Glomerular endothelial cell (primary cell): ENCODE measurements at places on chromosomes 13 and 19.

DNA sequence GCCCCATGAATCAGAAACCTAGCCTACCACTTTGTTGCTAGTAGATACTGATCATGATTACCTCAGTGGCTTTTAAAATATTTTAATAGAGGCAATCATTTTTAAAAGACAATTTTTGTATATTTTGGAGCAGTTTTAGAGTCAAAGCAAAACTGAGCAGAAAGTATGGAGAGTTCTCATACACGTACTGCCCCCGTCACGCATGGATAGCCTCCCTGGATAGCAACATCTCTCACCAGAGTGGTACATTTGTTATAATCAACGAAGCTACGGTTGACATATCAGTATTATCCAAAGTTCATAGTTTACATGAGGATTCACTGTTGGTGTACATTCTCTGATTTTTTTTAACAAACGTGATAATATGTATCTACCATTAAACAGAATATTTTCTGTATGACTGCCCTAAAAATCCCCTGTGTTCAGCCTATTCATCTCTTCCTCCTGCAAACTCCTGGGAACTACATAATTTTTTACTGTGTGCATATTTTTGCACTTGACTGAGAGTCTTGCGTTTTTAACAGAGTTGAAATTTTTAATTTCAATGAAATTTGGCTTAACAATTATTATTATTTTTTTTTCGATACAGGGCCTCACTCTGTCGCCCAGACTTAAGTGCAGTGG lies 1436.8 kb upstream of the PCDH9 start:
- no peak for DNase-seq

DNA sequence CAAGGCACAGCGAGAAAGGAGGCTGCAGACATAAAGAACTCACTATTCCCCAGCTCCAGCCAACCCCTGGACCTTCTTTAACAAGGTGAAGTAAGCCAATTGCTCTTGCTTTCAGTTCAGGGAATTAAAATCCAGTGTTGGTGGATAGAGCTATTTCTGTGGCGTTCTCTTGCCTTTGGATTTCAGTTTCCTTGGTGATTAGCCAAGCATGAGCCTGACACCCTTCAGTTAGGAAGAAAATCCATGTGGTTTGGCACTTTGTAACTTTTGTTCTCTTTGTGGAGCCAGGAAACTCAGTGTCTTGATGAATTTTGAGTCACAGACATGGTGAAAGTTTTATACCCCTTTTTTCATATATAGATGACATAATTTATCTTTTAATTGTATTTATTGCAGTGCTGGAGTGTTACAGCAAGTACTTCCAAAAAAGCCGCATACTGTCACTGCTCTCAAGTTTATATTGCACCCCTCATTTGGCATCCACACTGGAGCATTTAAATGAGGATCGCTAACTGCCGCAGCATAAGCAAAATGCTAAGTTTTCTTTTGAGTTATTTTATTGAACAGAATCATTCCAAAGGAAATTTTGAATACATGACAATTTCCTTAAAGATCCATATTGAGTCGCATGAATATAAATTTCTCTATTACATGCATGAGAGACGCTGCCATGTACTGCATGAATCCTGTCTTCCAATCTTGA lies 406.8 kb downstream of the MYO16 start:
- no peak for DNase-seq

- DNase-seq: no peak
These were observed 543.1 kb upstream of the SLITRK5 start for GRCh38 chr13:87128036-87128435.

DNA sequence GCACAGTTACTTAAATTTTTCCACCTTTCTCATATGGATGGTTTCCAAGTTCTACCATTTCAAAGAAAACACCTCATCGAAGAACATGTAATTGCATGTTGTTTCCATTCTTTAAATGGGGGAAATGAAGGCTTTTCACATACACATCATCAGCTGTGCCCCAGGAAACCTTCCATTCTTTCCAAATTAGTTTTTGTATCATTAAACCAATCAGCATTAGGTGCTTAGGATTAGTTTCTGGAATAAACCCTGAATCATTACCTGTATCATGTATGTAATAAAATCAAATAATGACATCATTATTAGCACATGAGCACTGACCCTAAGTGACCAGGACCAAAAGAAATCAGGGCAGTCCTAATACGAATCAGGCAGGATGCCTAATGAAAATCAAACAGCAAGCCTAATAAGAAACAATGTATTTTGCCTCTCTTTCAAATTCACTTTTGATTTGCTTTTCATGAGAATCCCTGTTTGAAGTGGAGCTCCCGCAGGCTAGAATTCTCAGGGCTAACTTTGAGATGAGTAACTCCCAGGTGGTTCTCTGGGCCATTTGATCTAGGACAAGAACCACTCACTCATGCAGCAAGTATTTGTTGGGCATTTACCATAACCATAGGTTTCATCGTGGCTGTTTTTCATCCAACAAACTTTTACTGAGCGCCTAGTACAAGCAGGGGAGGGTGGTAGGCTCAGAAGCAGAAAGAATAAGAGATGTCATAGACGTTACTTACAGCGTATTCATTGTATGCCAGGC lies 89.2 kb downstream of the MZT1 start:
- DNase-seq: no peak

- no peak for DNase-seq
These were observed 16.0 kb downstream of the TMEM272 start for GRCh38 chr13:51828730-51829567.

DNA sequence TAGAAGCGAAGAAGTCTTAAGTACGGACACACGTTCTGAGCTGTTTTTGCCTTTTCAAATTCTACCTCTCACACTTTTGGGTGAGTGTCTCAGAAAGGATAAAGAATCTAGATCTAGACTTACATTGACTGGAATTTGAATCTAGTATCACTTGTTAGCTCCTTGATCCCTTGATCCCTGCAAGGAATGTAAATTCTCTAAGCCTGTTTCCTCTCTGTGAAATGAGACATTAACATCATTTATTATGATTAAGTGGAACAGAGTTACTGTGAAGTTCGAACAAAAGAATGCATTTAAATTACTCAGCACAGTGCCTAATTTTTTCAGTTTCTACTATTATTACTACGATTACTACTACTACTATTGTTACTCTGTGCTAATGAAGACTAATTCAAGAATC lies 86.6 kb upstream of the POSTN start:
- DNase-seq: no peak

DNA sequence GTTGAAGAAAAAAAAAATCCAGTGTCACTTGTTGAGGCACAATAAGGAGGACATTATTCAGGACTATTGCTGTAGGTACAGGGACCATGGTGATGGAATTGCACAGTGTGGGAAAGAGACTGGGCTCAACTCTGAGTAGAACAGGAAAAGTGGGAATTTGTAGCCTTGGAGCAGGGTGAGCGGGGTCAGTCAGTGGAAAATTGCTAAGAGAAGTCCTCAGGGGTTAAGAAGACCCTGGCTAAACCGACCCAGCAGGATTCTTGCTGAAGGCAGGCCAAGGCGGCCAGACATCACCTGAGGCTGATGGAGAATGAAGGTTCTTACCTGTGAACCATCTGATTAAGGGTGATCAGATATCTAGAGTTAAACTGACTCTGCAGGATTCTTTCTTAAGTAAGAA lies 12.5 kb downstream of the LAIR2 start:
- DNase-seq: no peak

DNA sequence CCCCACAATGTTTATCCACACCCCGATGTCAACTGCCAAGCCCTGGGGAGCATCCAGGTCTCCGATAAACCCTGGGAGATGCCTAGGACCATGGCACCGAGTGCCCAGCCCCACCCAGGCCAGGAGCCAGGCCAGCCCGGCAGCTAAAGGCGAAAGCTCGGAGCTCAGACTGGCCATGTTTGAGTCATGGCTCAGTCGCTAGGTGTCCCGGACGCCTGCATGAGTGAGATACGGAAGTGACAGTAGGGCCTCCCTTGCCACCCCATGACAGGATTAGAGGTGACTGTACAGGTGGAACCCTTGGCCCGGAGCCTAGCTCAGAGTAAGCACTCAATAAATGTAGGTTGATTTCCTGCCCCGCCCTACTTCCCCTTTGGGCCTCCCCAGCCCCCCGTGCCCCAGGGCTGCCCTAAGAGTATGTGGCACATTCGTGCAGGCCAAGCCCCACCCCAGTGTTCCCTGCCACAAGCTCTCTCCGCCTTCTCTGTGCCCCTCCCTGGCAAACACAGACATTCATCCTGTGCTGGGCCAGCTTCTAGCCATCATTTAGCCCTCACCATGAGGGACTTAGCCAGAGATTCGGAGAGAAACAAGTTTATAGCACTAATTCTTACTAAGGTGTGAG lies 5.8 kb upstream of the TPM4 start:
- DNase-seq: no peak

- no peak for DNase-seq
These were observed 24.2 kb downstream of the RANBP3 start for GRCh38 chr19:5953680-5954213.

GRCh38 chr13:24032252-24032651 lies 128.3 kb upstream of the SPATA13 start:
- DNase-seq: no peak

- peak; percentile 20 for DNase-seq
These were observed 21.0 kb downstream of the EPSTI1 start for GRCh38 chr13:42970824-42971690.

- DNase-seq: no peak
These were observed 844 bp upstream of the ASPDH start for GRCh38 chr19:50514346-50515167.

GRCh38 chr19:40672573-40673299 lies 17.7 kb downstream of the NUMBL start:
- DNase-seq: no peak

GRCh38 chr19:10895920-10896319 lies 24.6 kb downstream of the CARM1 start:
- no peak for DNase-seq

DNA sequence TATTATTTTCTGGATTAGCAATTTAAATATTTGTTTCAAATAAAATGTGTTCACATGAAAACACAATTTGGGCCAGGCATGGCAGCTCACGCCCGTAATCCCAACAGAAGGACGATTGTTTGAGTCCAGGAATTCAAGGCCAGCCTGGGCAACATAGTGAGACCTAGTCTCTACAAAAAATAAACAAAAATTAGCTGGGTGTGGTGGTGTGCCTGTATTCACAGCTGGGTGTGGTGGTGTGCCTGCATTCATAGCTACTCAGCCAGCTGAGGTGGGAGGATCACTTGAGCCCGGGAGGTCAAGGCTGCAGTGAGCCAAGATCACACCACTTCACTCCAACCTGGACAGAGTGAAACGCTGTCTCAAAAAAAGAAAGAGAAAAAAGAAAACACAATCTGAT lies 46.4 kb downstream of the KPNA3 start:
- no peak for DNase-seq

DNA sequence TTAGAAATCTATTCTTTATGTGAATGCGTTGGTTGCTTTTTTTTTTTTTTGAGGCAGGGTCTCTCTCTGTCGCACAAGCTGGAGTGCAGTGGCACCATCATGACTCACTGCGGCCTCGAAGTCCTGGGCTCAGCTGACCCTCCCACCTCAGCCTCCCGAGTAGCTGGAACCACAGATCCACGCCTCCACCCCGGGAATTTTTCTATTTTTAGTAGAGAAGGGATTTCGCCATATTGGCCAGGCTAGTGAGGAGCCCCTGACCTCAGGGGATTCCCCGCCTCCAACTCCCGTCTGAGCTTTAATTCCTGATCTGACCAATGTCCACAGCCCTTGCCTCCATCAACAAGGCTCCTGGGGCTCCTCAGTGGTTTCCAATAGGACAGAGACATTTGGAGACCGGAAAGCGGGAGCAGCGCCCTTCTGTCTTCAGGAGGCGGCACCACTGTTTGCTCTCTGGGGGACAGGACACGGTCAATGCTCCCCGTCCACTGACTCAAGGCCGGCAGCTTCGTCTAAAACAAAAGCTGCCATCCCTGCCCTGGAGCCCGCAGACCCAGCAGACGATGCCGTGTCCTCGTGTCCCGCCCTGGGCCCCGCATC lies 503 bp downstream of the TUBA3C start:
- DNase-seq: no peak

DNA sequence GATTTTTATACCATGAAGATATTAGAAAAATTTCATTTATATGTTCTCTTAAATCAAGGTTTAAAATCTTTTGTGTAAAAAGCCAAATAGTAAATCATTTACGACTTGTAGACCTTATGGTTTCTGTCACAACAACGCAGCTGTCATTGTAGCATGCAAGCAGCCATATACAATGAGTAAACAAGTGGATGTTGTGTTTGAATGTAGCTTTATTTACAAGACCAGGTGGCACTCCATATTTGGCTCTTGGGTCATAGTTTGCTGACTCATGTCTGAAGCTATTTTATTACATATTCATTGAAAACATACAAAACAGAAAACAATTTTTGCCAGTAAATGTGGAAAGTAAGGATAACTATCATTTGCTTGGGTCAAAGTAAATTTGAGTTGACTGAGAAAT lies 930.8 kb downstream of the SLITRK5 start:
- DNase-seq: no peak

DNA sequence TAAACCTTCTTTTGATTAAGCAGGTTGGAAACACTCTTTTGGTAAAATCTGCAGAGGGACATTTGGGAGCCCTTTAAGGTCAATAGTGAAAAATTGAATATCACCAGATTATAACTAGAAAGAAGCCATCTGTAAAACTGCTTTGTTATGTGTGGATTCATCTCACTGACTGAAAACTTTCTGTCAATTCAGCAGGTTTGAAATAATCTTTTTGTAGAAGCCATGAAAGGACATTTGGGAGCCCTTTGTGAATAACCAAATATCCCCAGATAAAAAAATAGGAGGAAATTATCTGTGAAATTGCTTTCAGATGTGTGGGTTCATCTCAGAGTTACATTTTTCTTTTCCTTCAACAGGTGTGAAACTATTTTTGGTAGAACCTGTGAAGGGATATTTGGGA lies 1690.7 kb downstream of the UQCRFS1 start:
- no peak for DNase-seq

DNA sequence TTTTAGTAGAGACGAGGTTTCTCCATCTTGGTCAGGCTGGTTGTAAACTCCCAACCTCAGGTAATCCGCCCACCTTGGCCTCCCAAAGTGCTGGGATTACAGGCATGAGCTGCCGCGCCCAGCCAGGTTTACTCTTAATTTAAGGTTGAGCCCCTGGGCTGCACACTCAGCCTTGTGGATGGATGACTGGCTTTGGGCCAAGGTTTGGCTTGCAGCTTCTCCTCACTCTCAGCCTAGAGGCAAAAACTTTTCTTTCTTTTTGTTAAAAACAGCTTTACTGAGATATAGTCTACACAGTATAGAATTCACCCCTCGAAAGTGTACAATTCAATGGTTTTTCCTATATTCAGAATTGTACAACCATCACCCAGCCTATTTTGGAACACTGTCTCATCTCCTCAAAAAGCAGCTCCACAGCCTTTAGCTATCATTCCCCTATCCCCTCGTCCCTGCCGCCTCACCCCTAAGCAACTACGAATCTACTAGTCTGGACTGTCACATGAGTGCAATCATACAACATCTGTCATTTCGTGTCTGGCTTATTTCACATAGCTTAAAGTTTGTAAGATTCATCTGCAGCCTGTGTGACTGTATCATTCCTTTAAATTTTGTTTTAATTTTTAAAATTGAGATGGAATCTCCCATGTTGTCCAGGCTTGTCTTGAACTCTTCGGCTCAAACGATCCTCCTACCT lies 14.5 kb upstream of the TSPAN16 start:
- no peak for DNase-seq

- no peak for DNase-seq
These were observed 895.6 kb upstream of the SLC10A2 start for GRCh38 chr13:103961784-103962183.
